ENCODE measurements at places on chromosomes 7 and 10.
A peak's percentile ranks its signal among the peaks of the same experiment; 100 is the strongest.

DNA sequence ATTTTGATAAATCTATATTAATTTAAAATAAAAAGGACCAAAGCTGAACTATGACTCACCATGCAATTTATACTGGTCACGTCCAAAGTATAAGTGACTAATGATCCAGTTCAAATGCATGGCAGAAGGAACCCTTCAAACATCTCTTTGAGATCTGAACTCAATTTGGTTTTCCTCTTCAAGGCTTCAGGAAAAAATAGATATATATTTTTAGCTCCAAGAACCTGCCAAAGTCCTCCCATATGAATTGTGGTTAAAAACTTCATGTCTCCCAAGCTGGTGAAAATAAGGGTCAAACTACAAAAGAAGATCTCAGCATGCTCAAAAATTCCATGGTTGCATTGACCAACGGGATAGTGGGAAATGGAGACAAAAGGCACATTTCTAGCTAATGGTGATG is 34.6 kb upstream of the PDE1C start:
- DNase-seq, result no peak

GRCh38 chr7:18520450-18521235 is 25.1 kb downstream of the HDAC9 start:
- DNase-seq, result no peak

GRCh38 chr10:8039321-8039881 is 15.1 kb upstream of the GATA3 start:
- DNase-seq, result no peak

DNA sequence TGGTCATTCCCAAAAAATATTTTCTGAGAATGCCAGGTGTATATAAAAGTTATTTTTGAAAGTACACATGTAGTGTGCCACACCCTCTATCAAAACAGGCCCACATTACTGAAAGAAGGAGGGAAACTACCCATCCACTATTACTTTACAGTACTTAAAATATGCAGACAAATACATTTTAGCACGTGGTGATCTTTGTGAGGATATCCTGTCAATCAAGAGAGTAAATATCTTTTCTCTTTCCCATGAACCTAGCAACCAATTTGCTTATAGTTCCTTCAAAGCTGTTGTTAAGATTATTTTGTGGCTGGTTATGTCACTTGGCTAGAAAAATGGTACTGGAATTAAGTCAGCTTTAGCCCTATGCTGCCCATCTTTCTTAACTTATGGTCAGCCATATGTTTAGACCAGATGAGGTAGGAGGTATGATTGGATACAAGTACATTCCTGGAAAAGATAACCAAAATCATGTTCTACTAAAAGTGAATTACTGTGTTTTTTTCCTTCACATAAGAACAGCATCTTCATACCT is 70.1 kb downstream of the AUTS2 start:
- no peak for DNase-seq

DNA sequence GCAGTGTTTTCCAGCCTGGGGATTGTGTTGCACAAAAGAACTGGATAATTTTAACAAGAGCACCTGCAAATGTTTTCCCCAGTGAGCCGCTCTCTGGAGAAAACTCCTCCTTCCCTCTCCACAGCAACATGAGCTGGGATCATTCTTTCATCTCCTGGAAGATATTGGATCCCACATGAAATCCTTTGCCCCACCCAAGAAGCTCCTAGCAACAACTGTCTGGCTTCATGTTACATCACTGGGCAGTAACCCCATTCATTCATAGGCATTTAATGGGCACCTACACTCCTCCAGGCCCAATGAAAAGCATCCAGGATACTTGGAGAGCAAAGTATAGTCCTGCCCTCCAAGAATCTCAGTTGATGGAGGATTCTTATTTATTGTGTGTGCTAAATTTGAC is 27.2 kb downstream of the LSM5 start:
- no peak for DNase-seq

DNA sequence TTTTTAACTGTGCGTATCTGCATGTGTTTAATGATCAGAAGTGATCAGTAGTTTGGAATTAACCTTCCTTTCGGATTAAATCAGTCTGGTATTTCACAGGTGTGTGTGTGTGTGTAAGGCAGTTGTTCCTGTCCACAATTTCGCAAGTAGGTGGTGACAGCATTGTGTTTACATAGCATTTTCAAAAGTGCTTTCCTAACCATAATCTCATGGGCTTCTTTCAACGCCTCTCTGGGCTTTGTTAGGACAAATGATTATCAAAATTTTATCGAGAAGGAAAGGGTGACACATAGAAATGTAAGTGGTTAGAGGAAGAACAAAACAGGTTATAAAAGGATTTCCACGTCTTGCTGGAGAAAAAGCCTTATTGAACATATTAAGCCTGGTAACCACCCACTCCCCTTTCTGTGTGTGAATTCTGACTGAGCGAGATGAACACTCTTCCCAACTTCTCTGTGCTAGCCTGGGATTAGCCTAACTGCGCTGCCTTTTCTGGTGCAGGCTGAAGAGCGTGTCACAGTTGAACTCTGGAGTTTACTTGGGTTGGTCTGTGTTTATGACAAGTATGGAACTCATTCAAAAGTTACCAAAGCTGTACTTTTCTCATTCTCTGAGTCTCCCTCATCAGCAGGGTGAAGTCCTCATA is 292.3 kb upstream of the PITRM1 start:
- DNase-seq, result no peak

DNA sequence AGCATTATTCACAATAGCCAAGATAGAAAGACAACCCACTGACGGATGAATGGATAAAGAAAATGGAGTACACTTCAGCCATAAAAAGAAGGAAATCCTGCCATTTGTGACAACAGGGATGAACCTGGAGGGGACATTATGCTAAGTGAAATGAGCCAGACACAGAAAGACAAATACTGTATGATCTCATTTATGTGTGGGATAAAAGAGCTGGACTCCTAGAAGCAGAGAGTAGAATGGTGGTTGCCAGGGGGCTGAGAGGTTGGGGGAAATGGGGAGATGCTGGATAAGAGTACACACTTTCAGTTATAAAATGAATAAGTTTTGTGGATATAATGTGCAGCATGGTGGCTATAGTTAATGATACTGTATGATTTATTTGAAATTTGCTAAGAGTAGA is 124.4 kb downstream of the SEC23IP start:
- DNase-seq, result no peak

- DNase-seq, result no peak
These were observed 47.9 kb upstream of the NPFFR1 start for GRCh38 chr10:70331486-70332268.

- no peak for DNase-seq
These were observed 59.9 kb upstream of the LRRC4 start for GRCh38 chr7:128091106-128091505.

- DNase-seq, result no peak
These were observed 114.1 kb downstream of the VIPR2 start for GRCh38 chr7:159030490-159031134.

- no peak for DNase-seq
These were observed 170.9 kb upstream of the AOAH start for GRCh38 chr7:36895192-36895591.

GRCh38 chr10:104334561-104334960 is 3.7 kb downstream of the ITPRIP start:
- no peak for DNase-seq

- DNase-seq, result no peak
These were observed 14.1 kb downstream of the USP54 start for GRCh38 chr10:73576890-73577591.

GRCh38 chr7:51647931-51648351 is 331.3 kb upstream of the COBL start:
- peak; percentile 52 for DNase-seq

DNA sequence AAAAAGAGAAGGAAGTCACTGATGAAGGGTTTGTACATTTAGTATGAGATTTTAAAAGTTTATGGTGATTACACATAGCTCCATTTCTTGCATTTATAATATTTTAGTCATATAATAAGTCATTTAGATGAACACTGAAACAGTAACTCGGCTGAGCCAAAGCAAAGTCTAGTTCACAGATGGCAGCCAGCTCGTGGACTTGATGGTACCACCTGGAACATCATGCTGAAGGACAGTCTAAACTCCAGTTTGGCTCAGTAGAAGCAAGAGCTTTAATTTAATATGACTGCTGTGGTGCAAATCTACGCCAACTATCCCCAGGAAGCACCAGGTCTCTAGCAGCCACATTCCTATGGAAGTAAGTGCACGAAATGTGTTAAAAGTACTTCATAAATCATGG is 16.4 kb downstream of the SRI start:
- DNase-seq, result no peak

- DNase-seq, result no peak
These were observed 34.4 kb downstream of the FHIP2A start for GRCh38 chr10:114855776-114856543.

- DNase-seq, result no peak
These were observed 58.0 kb downstream of the PRKAG2 start for GRCh38 chr7:151818674-151819519.

GRCh38 chr7:84336303-84336702 is 141.7 kb upstream of the SEMA3A start:
- no peak for DNase-seq

- no peak for DNase-seq
These were observed 25.4 kb downstream of the ANKRD61 start for GRCh38 chr7:6056616-6057015.

GRCh38 chr7:127504715-127505114 is 80.7 kb downstream of the GCC1 start:
- DNase-seq, result no peak

GRCh38 chr7:26993816-26994810 is 101.7 kb downstream of the HOXA1 start:
- no peak for DNase-seq

GRCh38 chr10:10542477-10542876 is 475.2 kb upstream of the CELF2 start:
- no peak for DNase-seq

DNA sequence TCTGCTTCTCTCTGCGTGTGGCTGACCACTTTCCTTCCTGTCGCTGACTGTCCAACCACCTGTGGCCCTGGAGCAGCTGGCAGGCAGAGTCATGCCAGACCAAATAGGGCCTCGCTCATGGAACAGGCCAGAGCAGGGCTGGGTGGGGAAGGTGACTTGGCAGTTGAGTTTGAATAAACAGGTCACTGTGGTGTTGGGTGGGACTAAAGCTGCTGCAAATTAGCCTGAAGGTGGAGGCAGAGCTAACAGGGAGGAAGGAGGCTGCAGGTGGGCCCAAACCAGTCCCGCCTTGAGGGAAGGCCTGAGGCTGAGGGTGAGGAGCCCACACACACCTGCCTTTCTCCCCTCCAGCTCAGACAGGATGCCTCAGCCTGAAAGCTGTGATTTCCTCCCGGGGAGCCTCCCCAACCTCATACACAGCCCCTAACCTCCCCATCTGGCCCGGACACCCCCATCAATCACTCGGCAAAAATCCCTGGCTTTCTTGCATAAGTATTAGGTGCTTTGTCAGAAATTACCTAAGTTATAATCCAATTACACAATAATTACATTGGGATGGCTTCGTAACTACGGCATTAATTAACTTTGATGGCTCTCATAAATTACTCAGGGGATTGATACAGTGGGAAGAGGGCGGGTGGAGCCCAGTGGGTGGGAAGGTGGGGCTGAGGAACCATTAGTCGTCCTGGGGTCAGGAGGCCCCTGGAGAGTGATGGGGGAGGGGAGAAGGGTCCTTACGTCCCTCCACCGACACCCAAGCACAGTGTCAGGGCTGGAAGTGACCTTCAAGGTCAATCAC is 97.7 kb upstream of the PCBD1 start:
- no peak for DNase-seq

DNA sequence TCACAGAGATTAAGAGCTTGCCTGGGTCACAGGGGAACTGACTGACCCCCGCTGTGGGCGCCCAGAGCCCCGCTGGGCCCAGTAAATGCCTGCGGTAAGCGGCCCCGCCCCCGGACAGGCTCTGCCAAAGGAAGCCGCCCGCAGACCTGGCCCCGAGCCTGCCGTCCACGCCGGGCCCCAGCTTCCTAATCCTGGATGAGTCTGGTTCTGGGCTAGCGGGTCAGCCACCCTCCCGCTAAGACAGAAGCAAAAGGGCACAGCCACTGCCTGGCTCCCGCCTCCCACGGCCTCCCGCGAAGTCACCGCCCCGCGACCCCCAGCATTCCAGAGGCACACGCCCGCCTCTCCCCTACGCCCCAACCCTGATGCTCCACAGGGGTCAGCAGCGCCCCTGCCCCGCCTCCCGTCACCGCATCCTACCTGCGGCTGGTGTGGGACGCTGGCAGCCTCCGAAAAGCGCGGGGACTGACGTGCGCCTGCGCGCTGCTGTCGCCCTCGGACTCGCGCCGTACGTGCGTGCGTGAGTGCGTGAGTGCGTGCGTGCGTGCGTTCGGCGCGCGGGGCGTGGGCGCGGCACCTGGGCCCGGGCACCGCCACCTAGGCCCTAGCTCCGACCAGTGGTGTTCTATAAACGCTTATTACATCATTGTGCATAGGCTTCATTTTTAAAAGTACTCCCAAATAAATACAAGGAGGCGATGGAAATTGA is at the start of gene FIGNL1:
FIGNL1 (minus strand) TSS at position 470 of the 709 bp plus-strand sequence. CDS start 3,063 bp downstream, outside the sequence.
- peak; percentile 82 for DNase-seq

DNA sequence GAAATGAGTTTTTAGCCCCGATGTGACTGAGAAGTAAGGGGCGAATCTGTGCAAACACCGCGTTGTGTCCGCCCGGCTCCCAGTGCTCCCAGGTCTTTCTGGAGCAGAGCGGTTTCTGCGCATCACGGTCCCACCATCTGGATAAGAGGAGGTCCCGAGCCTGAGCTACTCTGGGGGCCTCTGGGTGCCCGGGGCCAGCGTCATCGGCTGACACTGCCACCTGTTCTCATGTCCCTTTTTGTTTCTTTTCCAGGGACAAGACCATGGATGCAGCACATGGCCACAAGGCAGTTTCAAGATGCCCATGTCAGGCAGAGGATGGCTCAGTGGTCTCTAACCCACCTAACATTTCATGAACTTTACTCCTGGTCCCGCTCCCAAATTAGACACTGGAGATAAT is 24.9 kb downstream of the KLF6 start:
- DNase-seq, result no peak

GRCh38 chr10:106450966-106451365 is 713.5 kb downstream of the SORCS1 start:
- no peak for DNase-seq

- no peak for DNase-seq
These were observed 106.3 kb downstream of the HERPUD2 start for GRCh38 chr7:35588647-35589046.

- no peak for DNase-seq
These were observed 29.5 kb downstream of the CLDN12 start for GRCh38 chr7:90432752-90433151.

DNA sequence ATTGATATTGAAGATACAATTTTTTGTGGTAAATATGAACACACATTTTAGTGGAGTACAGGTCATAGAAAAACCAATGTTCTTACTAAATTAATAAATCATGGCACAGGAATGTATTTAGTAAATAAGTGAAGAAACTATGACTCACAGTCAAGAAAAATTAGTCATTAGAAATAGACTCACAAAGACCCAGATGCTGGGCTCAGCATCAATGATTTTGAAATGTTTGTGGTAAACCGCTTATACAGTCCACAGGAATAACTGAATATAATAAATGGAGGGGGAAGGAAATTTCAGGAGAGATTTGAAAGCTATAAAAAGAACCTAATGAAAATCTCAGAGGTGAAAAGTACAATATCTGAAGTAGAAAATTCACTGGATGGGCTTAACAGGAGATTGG is 138.3 kb upstream of the ADCY1 start:
- no peak for DNase-seq

GRCh38 chr10:132422903-132423825 is 26.2 kb downstream of the PWWP2B start:
- no peak for DNase-seq
